T-helper 9 cell (primary cell): ENCODE measurements at places on chromosomes 7 and 10.

DNA sequence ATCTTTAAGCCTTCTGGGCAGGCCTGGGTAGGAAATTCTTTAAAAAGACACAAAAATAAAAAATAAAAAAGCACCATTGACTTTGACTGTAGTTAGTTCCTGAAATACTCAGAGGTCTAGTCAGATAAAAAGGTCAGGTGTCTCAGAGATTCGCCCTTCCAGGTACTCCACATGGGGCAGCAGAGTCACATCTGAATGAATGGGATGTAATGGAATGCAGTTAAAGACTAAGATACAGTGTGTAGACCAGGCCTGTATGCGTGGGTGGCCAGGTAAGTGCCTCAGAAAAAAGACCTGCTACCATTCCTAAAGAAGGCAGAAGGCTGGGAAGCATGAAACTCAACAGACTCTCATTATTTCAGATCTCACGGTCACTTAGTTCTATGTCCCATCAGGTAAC lies 68.6 kb upstream of the SEM1 start:
- DNase-seq, result no peak

GRCh38 chr10:123154092-123154710 lies at the start of gene BUB3:
TSS of gene BUB3 (plus strand) at chr10:123154402. CDS start at chr10:123154918, 516 bp downstream.
- DNase-seq, result peak; percentile 82

DNA sequence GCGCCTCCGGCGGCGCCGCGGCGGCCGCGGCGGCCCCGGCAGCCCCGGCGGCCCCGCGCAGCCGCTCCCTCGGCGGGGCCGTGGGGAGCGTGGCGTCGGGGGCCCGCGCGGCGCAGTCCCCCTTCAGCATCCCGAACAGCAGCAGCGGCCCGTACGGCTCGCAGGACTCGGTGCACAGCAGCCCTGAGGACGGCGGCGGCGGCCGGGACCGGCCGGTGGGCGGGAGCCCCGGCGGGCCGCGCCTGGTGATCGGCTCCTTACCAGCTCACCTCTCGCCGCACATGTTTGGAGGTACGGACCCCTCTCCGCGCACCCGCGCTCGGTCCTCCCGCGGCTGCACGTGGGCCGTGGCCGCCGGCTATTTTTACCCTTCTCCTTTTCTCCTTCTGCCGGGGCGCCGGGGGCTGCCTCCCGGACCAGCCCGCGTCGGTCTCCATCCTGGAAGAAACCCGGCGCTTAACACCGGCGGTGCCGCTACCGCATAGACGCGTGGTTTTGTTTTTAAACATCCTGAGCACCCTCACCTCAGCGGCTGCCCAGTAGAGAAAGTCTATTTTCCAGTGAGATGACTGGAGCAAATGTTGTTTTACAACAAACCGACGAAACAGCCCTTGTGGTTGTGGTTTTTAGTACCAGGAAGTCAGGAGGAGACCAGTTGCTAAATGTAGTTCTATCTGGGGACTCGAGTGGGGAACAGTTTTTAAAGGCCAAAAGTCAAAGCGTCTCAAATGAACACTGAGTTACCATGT lies 1.3 kb downstream of the ZNRF2 start:
- peak; percentile 24 for DNase-seq

DNA sequence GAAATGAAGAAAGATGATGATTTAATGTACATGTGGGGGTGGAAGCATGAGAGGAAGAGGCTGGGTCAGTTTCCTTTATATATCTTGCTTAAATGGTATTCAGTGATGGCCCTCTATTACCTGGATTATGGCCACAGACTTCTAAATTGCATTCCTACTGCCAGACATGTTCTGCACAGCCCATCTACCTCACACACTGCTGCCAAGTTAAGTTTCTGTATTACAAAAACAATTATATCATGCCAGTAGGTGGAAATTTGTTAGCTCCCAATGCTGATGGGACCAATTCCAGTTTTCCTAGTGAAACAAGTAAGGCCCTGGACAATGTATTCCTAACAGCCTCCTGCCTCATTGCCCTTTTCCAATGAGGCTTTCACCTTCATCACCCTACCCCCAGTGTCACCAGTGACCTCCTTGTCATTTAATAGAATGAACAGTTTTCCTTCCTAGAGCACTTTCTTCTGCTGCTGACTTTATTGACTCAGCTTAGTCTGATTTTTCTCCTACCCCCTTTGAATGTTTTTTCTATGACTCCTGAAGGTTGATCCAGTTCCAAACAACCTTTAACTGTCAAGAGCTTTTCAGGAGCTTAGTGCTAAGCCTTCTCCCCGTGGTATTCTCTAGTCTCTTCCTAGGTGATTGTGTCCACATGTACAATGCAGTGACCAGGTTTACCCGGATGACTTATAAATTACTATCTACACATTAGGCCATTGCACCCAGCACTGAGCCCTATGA lies 316.6 kb upstream of the ANKRD30A start:
- DNase-seq, result no peak

GRCh38 chr7:93838966-93839365 lies 51.6 kb downstream of the TFPI2 start:
- no peak for DNase-seq

GRCh38 chr7:80860554-80860953 lies 58.3 kb downstream of the SEMA3C start:
- no peak for DNase-seq

GRCh38 chr7:114439581-114439980 lies 25.0 kb downstream of the FOXP2 start:
- no peak for DNase-seq

- no peak for DNase-seq
These were observed 20.3 kb downstream of the CPED1 start for GRCh38 chr7:121008816-121009215.

- no peak for DNase-seq
These were observed 30.8 kb downstream of the KCNH2 start for GRCh38 chr7:150947241-150947745.

GRCh38 chr7:157612664-157613561 lies 276.1 kb downstream of the DNAJB6 start:
- DNase-seq, result peak; percentile 56

GRCh38 chr7:92699560-92699959 lies 109.4 kb upstream of the FAM133B start:
- DNase-seq, result no peak

DNA sequence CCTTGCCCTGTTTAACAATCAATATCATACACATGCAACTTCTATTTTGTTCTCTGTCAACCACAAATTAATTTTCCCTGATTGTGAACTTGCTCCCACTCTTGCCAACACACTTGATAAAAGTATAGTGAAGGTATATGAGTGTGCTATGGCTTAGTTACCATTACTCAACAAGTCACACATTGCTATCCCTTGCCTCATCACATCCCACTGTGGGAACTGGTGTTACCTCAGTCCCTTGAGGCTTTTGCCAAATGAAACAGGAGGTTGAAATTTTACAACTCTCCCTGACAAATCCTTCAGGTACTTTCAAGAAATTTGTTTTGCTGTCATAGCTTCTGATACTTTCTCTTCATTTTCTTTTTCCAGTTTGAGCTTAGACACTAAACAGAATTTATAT lies 472.5 kb upstream of the SEMA3D start:
- DNase-seq, result no peak
